NCI-H1436 treated with DMSO at 0.1 percent for 48 hours (cell line): ENCODE measurements at places on chromosomes 4 and X.

DNA sequence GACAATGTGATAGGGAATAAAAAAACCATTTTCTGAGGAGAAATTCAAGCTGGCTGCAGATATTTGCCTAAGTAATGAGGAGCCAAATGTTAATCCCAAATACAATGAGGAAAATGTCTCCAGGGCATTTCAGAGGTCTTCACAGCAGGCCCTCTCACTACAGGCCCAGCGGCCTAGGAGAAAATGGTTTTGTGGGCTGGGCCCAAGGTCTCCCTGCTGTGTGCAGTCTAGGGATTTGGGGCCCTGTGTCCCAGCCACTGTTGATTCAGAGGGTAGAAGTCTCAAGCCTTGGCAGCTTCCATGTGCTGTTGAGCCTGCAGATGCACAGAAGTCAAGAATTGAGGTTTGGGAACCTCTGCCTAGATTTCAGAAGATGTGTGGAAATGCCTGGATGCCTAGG is 778.7 kb downstream of the CENPC start:
- no peak for DNase-seq

DNA sequence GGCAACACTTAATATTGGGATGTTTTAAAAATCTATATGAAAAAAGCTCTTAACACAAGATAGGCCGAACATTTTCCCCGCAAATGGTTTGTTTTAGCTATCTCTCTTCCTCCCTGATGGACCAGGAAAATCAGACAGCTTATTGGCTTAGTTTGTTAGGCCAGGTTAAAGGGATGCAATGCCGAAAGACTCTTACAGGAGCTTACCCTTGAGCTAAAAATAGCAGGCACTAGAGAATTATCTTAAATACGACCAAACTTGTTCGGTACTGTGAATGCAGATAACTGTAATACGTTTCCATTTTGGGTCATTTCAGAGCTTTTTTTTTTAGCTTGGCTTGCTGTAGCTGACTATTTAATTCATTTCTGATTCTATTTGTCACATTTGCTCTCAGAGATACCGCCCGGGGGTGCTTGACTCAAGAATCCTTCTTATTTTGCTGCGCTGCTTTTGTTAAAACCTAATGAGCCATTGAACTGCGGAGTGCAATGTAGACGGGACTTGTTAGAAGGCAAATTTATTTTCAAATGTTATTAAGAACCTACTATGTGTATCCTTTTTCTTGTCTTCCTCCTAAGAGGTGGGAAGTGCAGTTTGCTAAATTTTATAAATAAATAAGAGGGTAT is 23.3 kb downstream of the PPARGC1A start:
- DNase-seq = no peak

DNA sequence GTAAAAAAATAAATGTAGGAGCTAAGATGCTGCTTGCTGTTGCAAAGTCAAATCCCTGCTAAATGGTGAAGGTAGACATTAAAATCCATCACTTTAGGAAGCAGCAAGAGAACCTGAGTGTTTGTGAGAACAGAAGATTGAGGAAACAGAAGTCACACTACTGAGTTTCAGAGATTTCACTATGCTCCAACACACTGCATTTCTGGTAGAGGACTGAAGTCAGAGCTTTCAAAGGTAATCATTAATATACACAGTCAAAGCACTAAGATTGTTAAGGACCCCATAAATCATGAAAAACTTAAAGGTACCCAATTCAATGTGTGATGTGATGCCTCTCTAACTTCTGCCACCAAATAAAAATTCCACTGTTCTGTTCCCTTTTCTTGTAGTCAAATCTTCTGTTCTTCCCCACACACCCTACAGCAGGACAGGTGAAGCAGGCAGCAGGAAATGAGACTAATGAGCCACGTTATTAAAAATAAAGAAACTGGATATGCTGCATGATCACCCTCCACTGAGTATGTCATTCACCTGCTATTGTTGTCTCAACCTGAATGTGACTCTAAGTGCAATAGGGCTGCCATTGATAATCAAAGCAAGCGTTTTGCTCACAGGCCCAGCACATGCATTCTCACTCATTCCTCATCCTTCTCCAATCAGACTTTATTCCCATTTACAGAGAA is 28.9 kb upstream of the APELA start:
- DNase-seq = peak; percentile 49

DNA sequence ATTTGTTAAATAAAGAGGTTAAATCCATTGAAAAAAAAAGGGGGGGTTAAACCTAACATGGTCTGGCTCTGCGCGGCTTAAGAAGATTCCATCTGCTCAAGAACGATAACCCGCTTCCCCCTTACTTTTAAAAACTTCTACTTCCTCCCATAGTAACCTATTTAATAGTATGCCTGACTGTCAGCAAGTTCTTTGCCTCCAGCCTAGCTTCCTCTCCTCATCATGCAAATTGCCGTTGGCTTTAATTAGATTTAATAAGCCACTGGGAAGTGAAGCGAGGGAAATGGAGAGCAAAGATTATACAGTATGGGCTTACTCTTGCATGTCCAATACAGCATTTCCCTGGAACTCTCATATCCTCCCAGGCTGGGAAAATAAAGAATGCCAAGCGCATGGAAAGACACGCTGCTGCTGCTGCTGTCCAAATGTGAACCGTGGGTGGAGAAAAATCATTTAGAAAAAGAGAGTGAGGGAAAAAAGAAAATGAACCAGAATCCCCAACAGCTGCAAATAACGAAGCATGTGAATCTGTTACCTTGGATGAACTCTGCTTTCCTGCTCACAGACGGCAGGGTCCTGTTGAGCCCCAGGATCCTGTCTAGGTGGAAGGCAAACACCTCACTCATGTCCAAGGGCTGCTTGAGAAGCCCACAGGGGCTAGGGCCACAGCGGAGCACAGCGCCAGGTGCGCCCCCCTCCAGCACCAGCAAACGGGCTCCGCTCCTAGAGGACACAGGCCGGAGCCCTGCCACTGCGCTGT is 2.7 kb downstream of the GASK1B start:
- DNase-seq = no peak

- no peak for DNase-seq
These were observed 44.5 kb downstream of the FTHL17 start for GRCh38 chrX:31027351-31027750.

GRCh38 chrX:50581405-50581804 is 110.8 kb upstream of the DGKK start:
- no peak for DNase-seq

DNA sequence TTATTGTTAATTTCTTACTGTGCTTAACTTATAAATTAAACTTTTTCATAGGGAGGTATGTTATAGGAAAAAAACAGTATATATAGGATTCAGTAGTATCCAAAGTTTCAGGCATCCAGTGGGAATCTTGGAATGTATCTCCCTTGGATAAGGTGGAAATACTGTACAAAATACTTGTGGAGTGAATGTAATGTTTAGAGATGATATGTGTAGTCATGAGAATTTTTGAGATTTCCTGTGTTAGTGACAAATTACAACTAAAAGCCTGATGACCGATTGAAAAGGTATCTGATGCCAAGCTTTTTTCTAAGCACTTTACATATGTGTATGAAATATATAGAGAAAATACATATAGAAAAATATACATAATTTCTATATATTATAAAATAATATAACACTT is 69.2 kb downstream of the STK32B start:
- DNase-seq = no peak

DNA sequence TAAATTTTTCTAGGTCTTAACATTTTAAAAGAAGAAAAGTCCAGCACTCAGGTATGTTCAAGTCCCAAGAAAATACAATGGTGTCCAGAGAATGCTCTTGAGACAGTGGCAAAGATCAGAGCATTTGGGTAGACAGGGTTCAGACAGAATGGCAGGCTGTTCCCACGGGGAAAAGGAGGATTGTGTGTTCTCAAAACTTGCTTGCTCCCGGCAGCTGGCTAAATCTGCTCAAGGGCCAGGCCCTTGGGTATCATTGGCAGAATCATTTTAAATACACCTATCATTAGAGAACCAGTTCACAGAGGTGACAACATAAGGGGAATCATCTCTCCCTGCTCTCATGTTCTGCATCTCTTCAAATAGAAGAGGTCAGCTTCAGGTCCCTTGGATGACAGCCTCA is 456.3 kb downstream of the DTHD1 start:
- DNase-seq = no peak

DNA sequence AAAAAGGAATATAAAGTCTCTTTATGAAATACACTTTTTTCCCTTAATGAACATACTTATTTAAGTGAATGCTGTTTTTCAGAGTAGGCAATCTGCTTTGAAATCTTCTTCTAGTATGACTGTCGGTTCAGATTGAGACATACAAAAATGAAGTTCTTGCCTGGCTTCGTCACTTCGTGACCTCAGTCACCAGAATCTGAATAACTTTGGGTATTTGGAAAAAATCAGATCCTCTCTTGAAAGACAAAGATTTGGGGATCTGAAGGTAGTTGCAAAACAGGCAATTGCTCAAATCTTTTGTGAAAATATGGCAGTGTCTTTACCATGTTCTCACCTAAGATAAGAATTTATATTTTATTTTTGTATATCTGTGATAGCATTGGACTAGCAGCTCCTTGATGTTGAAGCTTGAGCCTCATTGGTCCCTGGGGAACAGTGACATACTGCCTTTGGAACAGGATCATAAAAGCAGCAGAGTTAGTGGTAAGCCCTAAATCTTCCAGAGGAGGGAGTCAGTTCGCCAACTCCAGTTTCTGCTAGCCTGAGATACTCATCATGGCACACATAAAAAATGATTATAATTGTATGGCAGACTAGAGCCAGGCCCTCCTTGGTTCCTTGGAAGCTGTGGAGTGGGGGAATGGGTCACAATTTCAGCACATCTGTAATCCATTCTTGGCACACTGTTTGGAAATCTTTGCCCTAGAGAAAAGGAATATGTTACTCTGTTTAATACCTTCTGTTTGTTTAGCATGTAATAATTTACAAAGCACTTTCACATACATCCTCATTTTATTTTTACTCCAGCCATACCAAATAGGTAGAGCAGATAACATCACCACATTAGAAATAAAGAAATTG is 5.0 kb downstream of the ARFIP1 start:
- DNase-seq = no peak

DNA sequence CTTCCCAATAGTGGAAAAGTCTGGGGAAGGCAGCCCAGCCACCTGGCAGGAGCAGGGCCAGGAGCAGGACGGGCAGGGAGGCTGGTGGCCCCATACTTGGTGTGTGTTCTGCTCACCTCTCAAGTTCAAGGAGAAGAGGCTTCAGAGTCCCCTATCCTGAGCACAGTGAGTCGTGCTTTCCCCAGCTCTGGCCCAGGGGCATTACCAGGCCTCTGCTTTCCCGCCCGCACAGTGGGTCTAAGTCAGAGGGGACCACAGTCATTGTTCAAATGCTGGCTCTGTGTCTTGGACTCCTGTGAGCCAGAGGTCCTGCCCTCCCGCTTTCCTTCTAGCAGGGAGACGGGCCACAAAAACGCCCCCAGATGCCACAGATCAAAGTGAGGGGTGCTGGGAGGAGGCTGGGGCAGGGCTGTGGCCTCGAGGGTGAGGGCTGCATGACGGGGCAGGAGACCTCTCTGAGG is 27.6 kb downstream of the HTRA3 start:
- no peak for DNase-seq

DNA sequence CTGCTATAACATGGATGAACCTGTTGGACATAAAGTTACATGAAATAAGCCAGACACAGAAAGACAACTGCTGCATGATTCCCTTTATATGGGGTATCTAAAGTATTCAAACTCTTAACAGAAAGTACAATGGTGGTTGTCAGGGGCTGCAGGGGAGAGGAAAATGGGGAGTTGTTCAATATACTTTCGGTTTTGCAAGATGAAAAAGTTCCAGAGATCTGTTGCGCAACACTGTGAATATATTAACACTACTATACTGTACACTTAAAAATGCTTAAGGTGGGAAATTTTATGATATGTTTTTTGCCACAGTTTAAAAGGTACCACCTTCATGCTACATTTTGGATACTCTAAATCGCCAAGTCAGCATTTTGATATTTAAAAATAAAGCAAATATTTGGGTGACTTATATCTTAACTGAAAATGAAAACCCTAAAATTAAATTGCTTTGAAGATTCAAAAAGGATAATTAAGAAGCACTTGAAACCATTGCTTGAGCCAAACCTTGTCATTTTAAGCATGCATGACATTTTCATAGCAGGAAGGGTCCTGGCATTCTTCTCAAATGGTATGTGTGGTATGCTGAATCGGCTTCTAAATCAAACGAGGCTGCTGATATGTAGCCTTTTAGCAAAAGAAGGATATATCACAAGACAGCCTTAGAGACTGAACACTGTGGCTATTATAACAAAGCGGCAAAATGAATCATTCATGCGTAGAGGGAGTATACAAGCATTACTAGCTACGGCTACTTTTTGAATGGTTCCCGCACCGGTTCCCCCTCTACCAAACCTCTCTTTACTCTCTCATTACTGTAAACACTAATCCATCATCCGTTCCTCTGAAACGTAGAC is 607.1 kb upstream of the DIPK2B start:
- DNase-seq = no peak

DNA sequence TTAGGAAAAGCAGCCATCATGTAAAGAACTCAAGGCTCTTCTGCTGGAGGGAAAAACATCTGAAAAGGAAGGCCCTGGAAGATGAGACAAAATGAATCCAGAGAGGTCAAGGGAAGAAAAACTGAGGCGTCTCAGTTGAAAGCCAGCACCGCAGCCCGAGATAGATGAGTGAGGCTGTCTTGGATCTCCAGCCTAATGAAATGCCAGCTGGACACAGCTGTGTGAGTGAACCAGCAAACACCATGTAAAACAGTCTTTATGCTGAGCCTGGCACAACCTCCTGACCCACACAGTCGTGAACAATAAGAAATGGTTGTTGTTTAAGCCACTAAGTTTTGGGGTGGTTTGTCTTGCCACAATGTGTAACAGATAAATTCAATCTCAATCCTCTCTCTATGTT is 48.6 kb upstream of the RASL11B start:
- no peak for DNase-seq

GRCh38 chr4:67680581-67681222 is 20.3 kb downstream of the UBA6 start:
- DNase-seq = no peak

- DNase-seq = no peak
These were observed 88.6 kb downstream of the MAML3 start for GRCh38 chr4:140065393-140065792.

DNA sequence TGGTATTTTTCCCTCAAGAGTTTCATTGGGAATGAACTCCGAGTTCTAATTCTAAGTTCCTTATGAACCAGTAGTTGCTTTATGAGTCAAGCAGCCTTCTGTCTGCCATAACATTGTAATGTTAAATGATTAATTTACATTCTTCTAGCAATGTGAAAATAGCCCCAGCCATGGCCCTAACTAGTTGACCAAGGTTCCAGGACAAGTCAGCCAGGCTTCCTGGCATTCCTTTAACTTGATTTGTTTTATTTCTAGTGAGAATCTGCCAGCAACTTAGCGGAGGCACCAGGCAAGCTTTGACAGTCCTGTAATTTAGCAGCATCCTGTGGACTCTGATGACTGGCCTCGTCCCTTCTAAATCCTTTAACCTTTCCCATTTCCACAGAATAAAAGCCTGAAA is 69.0 kb downstream of the GLRA2 start:
- no peak for DNase-seq

- no peak for DNase-seq
These were observed 2.6 kb upstream of the TRPC5 start for GRCh38 chrX:112085149-112085548.

- no peak for DNase-seq
These were observed 183.7 kb downstream of the NSUN7 start for GRCh38 chr4:40933272-40934053.

GRCh38 chr4:86630629-86631028 is 36.5 kb downstream of the PTPN13 start:
- DNase-seq = no peak

- no peak for DNase-seq
These were observed 102.2 kb upstream of the NKX1-1 start for GRCh38 chr4:1508161-1509160.

GRCh38 chr4:168674077-168674747 is 177.4 kb downstream of the PALLD start:
- no peak for DNase-seq
